ENCODE measurements at places on chromosomes 16 and 17.

DNA sequence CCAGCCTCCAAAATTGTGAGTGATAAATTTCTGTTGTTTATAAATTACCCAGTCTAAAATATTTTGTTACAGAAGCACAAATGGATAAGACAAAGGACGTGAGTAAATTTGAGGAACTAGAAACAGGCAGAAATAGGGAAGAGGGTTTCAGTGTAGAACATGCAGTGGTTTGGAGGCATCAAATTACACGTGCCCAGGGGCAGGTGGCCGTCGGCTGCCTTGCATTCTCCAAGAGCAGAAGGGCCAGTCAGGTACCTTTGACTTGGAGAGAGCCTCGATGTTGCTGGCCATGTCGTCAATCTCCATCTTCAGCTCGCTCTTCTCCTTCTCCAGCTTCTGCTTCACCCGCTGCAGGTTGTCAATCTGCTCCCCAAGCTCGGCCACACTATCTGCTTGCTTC lies 54.3 kb downstream of the MYH13 start:
- no peak overlapping the region for H3K27ac ChIP-seq
- no peaks in the 10 kb centered on the region for H3K4me1 ChIP-seq
- no peaks in the 10 kb centered on the region for H3K36me3 ChIP-seq
- H3K4me3 ChIP-seq, result no peak overlapping the region

GRCh38 chr17:50205111-50205962 lies 3.9 kb upstream of the COL1A1 start:
- peak overlapping the region; percentile 70 for H3K27ac ChIP-seq
- peaks cover 57% of the 10 kb centered on the region for H3K4me1 ChIP-seq

DNA sequence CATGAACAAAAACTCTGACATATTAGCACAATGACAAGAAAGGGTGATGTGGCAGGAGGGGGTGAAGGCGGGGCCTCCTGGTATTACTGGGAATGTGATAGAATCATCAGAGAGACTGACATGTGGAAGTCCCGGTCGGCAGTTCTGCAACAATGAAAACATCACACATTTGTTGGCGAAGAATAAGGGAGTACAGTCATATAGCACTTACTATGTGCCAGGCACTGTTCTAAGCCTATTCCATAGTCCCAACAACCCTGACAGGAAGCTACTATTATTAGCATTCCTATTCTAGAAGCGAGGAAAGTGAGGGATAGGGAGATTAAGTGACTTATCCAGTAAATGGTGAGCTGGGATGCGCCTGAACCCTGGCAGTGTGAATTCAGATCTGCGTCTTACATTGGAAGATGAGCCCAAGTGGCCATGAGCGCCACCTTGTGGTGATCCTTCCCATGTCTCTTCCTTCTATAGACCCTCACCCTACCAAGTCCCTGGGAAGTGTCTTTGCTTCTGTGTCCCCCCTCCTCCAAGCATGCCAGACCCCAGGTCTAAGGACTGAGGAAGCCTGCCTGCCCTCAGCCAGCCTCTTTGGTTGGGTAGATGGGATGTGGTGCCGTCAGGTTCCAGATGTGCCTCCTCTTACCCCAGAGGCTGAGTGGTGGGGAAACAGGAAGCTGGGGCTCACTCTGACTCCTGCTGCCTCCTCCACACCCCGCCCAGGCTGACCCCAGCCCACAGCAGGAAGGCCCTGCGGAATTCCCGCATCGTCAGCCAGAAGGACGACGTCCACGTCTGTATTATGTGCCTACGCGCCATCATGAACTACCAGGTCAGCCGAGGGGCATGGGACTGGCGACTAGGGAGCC lies 14.0 kb downstream of the FMNL1 start:
- no peak overlapping the region for H3K4me3 ChIP-seq
- peaks cover 11% of the 10 kb centered on the region for H3K27me3 ChIP-seq
- DNase-seq, result peak; percentile 83
- H3K27ac ChIP-seq, result no peak overlapping the region
- H3K4me1 ChIP-seq, result no peaks in the 10 kb centered on the region
- no peaks in the 10 kb centered on the region for H3K36me3 ChIP-seq

DNA sequence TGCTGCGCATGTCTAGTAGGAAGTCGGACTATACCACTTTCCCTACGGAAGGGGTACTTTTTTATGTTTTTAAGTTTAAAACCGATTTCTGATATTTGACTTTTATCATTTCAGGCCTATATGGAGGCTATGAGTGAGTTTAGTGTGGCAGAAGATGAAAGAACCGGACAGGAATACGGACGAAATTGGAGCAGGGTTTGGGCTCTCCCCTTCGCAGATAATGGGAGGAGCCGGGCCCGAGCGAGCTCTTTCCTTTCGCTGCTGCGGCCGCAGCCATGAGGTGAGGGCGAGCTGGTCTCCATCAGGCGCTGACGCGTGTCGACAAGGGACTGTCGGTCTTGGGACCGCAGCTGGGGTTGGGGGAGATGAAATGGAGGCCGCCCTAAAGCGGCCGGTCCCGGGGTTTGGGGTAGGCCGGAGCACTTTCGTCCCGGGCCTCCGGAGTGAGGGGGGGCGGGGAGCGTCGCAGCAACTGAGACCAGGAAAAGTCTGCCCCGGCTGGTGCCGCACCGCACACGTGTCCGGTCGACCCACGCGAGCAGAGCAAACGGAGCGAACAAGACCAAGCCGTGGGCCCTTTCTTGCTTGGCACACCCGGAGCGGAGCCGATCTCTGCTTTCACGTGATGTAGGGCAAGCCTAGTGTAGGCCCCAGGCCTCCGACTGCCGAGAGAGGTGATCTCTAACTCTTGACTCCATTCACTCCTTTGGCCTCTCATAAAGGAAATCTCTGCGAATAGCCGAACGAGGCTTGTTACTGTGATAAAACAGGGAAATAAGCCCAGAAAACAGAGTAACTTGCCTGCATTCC lies at the start of gene RPL19:
Gene RPL19 (plus strand): TSS at position 214 of the 810 bp plus-strand sequence. CDS start 62 bp downstream, at position 276.
- peak within 1 kb of the TSS; percentile 85 for H3K4me3 ChIP-seq
- no peaks in the 10 kb centered on the region for H3K27me3 ChIP-seq
- H3K4me1 ChIP-seq, result peaks cover 44% of the 10 kb centered on the region
- H3K27ac ChIP-seq, result peak within 1 kb of the TSS; percentile 85
- H3K36me3 ChIP-seq, result peaks cover 36% of the 10 kb centered on the region

DNA sequence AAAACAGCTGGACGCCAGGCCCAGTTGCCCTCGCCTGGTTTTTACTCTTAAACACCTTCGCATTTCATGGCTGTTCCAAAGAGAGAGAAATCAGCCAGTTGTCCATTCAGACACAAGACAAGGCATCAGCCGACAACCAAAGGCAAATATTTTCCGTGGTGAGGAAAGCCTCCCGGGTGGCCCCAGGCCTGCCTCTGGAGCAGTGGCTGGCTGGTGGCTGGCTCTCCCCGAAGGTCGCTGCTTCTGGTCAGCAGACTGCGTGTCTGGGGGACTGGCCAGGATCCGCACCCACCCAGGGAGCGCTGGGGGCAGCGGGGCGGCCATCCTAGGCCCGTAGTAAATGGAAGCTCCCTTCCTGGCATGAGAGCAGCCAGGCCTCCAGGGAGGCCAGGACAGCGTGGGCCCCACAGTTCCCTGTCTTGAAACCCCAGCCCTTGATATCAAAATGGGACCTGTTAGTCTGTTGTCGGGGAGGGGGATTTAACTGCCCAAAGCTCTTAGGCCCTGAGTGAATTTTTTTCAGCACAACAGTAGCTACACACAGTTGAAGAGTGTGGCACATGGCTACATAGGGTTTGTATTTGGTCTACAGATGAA lies 57.7 kb downstream of the SREBF1 start:
- peak overlapping the region; percentile 78 for H3K27ac ChIP-seq
- no peaks in the 10 kb centered on the region for H3K36me3 ChIP-seq
- no peak for DNase-seq

GRCh38 chr17:35540589-35541404 lies 3.3 kb upstream of the SLFN12L start:
- H3K4me3 ChIP-seq, result peak overlapping the region; percentile 46
- peaks cover 8% of the 10 kb centered on the region for H3K4me1 ChIP-seq
- peak; percentile 49 for DNase-seq
- H3K36me3 ChIP-seq, result no peaks in the 10 kb centered on the region

DNA sequence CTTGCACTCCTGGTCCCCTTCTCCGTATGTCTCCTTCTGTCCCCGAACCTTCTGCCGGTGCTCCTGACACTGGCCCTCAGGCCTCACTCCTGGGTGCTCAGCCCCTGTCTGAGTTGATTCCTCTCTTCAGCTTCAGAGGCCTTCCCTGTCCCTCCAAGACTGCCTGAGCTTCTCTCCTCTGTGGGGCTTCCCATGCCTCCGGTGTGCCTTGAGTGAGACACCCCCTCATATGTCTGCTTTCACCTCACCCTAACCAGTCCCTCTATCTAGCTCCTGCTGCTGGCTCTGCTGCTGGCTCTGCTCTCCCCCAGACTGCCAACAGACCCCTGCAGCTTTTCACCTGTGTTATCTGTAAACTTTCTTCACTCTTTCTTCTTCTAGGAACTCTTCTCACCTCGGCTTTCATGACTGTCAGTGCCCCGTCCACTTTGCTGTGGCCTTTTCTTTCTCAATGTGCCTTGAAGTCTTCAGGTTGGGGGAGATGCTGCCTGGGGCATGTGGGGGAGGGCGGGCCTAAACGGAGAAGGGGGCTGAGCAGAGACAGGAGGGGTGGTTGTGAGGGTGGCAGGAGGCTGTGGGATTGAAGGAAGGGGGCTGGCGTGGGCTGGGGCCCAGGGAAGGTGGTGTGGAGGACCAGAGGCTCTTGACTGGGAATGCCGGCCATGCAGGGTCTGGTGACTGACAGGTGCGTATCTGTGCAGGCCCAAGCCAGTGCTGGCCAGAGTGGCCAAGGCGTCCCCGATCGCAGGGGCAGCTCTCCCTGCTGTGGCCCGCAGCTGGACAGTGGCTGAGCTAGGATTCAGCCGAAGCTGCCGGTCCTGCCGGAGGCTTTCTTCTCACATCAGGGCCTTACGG lies 81.3 kb downstream of the METRNL start:
- no peak for DNase-seq
- no peaks in the 10 kb centered on the region for H3K4me1 ChIP-seq
- no peaks in the 10 kb centered on the region for H3K36me3 ChIP-seq
- no peak overlapping the region for H3K27ac ChIP-seq
- H3K27me3 ChIP-seq, result peaks cover 18% of the 10 kb centered on the region

GRCh38 chr17:38852771-38853291 lies 690 bp downstream of the RPL23 start:
- no peaks in the 10 kb centered on the region for H3K27me3 ChIP-seq
- peaks cover 23% of the 10 kb centered on the region for H3K4me1 ChIP-seq
- H3K36me3 ChIP-seq, result peaks cover 22% of the 10 kb centered on the region
- DNase-seq, result no peak
- peak overlapping the region; percentile 55 for H3K4me3 ChIP-seq

DNA sequence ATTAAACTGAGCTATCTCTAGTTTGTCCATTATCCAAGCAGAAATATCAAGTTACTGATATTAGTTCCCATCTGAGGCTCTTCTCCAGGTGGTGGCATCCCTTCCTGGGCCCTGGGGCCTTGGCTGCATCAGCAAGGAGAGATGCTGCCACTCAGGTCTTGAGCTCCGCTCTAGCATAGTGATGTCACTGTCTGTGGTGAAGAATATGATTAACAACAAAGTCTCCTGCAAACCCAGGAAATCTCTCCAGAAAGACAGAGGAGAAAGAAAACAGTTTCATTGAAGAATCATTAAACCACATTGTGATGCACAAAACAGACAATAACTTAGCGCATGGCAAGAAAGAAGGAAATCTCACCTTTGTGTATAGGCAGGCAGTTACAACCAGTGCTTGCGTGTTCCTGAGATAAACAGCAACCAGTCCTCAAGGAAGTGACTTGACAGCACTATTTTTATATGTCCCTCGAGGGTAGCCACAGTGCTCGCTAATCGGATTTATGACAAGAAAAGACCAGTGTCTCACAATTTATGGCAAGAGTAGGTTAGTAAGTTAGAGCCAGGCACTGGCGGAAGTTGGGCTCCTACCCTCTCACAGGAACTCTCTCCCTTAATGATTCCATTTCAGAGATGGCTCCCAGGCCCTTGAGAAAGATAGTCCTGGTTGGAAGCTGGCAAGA lies 151.1 kb downstream of the AHSP start:
- H3K4me1 ChIP-seq, result no peaks in the 10 kb centered on the region
- H3K27me3 ChIP-seq, result no peaks in the 10 kb centered on the region
- DNase-seq, result no peak

DNA sequence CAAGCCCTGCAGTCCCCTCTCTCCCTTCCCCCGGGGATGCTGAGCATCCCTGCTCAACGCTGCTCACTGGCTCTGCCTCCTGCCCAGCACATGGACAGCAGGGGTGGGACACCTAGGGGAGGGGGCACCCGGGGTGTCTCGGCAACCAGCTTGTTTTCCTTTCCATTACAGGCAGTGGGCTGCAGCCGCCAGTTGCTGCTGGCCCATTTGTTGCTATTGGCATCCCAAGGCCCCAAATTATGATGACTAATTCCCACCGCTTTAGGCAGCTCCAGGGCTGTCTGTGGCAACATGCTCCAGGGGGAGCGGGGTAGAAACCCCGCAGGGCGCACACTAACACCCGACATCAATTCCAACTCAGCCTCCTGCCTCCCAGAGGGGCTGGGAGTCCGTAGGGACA lies 4.9 kb downstream of the SDK2 start:
- no peaks in the 10 kb centered on the region for H3K36me3 ChIP-seq
- H3K27ac ChIP-seq, result no peak overlapping the region
- peaks cover 22% of the 10 kb centered on the region for H3K4me1 ChIP-seq
- no peak for DNase-seq
- H3K27me3 ChIP-seq, result peaks cover 40% of the 10 kb centered on the region

DNA sequence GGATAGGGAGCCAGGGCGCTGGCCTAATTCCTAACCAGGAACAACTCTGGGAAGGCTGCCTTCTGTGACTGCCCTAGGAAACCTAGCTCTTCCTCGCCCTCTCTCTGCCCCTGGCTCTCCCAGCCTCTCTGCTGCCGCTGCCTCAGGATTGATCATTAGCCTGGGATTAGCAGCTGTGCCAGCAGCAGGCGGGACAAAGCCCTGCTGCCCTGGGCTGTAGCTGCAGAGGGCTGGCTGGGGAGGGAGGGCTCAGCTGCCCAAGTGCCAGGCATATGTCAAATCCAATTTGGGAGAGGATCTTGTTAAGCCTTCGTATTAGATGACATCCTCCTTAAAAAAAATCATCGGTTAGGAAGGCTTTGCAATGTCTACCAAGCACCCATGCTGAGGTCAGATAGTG lies 144.8 kb upstream of the CCL2 start:
- H3K27me3 ChIP-seq, result peaks cover 34% of the 10 kb centered on the region
- H3K4me1 ChIP-seq, result no peaks in the 10 kb centered on the region
- DNase-seq, result no peak

DNA sequence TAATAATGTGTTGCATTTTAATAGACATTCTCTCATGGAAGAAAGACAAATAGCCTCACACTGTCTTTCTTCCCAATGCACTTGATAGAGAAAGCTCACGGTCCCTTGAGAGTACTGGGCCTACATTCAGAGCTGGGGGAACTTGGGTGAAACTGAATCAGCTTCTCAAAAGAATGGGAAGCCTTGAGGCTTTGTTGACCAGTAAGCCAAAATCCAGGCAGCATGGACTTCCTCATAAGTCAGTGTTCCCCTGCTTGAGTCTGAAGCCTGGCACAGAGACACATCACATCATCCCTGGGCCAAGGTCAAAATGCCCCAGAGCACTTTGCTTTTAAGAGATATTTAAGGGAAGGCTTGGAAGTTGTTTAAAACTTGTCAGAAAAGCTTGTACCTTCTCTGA lies 302.2 kb upstream of the SALL1 start:
- no peaks in the 10 kb centered on the region for H3K27me3 ChIP-seq
- DNase-seq, result no peak
- no peak overlapping the region for H3K4me3 ChIP-seq

- no peaks in the 10 kb centered on the region for H3K27me3 ChIP-seq
- H3K4me1 ChIP-seq, result no peaks in the 10 kb centered on the region
- H3K36me3 ChIP-seq, result no peaks in the 10 kb centered on the region
- DNase-seq, result no peak
- H3K27ac ChIP-seq, result no peak overlapping the region
Observed at GRCh38 chr16:52630711-52631110, 83.8 kb upstream of the TOX3 start.

Data from transverse colon (tissue), 4 donors.